Fibroblast of lung (primary cell): ENCODE measurements at places on chromosomes 5 and 9.

GRCh38 chr9:124685217-124685616, 85.9 kb downstream of the NR6A1 start:
- peak; percentile 38 for DNase-seq

DNA sequence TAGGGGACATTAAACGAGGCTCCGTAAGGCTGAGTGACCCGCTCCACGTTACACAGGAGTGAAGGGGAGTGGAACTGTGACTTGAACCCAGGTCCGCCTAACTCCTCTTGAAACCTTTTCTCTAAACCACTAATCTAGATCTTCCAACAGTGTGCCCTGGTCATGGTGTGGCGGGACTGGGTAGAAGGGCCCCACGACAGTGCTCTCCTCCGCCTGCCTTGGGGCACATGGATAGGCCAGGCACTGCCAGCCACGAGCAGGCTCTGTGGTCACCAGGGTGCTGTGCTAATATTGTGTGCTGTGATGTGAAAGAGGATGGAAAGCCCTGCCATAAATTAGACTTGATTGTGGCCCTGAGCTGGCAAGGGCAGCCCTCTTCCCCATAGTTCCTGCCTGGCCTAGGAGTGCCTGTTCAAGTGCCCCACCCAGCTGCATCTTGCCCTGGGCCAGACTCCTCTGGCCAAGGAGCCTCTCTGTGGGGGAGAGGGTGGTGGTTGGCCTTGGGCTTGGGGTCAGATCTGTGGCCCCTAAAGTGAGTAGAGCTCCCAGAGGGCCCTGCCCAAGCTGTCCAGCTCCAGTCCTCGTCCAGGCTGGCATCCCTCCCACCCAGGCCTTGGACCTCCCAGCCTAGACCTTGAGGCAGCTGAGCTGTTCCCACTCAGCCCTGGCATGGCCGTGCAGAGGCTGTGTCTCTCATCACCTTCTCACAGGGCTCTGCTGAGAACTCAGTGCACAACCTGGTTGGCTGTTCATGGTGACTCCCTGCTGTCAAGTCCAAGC, 67.8 kb upstream of the TBC1D2 start:
- DNase-seq = no peak

DNA sequence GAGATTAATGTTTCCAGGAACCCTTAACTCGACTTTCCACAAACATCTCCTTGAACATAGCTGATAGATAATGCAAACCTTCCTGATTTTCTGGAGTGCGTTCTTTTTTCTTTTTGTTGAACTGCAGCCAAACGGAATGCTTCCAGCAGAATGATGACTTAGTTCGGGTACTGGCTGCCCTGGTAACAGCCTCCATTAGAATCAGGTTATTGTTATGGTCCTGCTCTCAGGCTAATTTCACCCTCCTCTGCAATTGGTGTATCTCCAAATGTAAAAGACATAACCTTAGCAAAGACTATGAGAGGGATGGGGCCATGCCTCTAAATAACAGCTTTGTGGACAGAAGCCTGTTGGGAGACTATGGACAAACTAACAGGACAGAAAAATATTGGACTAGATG, 116.5 kb downstream of the PDE4D start:
- DNase-seq = no peak

DNA sequence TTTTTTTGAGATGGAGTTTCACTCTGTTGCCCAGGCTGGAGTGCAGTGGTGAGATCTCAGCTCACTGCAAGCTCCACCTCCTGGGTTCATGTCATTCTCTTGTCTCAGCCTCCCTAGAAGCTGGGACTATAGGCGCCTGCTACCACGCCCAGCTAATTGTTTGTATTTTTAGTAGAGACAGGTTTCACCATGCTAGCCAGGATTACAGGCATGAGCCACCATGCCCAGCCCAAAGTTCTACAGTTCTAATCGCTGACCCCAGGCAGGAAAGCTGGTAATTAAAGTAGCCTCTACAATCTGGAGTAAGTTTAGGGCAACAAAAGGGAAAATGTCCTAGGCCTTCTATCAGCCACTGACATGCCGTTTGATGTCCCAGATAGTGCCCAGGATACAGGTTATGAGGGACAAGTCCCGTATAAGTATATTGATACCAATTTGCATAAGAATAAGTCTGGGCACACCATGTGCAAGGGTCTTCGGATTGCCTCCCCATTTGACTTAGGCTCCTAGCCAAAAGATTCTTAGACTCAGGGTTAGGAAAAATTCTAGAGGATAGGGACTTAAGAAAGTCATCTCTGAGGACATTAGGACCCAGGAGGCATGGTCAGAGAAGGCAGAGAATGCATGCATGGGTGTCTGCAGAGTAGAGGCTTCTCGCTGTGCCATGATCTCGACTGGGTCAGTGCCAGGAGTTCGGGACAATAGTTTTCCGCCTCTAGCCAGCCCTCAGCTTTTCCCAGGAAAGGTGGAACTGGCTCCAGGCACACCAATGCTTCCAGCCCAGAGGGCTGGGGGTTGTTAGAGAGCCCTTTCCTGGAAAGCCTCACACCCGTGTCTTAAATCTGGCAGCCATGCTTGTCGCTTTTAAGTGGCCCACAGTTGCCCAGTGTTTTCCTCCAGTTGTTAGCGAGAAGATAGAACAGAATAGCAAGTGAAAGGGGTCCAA, 1111.1 kb downstream of the TAF11L14 start:
- no peak for DNase-seq

- no peak for DNase-seq
Measured at GRCh38 chr5:170426149-170426767, 37.1 kb upstream of the KCNMB1 start.

GRCh38 chr5:123517476-123517875, 5.5 kb downstream of the CSNK1G3 start:
- no peak for DNase-seq

- no peak for DNase-seq
Measured at GRCh38 chr5:149901511-149901910, 43.1 kb downstream of the PDE6A start.

GRCh38 chr5:16616536-16617273, at the start of gene RETREG1:
TSS of gene RETREG1 (minus strand) at chr5:16616997. CDS start at chr5:16616971, 26 bp downstream.
- DNase-seq = peak; percentile 29

DNA sequence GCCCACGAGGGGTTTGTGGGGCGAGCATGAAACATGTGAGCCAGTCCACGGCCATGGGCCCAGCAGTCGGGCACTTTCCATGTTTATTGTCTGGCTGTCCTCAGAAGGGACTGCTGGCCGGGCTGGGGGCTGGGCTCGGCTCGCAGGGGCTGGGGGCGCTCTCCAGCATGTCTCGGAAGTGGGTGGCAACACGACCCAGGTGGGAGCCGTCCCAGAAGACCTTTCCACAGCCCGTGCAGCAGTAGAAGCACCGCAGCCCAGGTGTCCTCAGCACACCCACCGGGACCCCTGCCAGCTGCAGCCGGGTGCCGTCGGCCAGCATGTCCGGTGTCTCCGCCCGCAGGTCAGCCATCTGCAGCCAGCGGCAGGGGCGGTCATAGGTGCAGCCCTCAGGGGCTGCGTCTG, 4.8 kb upstream of the NRARP start:
- DNase-seq = no peak

DNA sequence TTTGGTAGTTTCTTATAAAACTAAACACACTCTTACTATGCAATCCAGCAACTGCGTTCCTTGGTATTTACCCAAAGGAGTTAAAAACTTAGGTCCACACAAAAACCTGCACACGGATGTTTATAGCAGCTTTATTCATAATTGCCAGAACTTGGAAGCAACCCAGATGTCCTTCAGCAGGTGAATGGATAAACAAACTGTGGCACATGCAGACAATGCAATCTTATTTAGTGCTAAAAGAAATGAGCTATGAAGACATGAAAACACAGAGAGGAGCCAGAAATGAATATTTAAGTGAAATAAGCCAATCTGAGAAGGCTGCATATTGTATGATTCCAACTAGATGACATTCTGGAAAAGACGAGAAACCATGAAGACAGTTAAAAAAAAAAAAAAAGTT, 10.7 kb downstream of the WNK2 start:
- no peak for DNase-seq

DNA sequence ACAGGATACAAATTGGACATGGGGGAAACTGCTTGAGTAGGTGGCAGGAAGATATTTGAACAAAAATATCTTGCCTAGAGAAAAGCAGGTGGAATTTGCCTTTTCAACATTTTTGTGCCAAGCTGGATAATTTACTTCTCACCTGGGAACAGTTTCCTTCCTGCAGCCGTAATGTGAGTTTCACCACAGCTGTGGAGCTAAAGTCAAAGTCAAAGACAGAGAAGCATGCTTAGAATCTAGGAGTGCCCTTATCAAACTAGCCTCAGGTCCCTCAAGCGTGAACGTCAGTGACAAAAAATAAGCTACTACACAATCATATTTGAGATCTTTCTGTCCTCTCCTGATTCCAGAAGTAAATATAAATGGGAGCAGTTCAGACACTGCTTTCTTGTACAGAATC, 588.9 kb downstream of the MAT2B start:
- no peak for DNase-seq

DNA sequence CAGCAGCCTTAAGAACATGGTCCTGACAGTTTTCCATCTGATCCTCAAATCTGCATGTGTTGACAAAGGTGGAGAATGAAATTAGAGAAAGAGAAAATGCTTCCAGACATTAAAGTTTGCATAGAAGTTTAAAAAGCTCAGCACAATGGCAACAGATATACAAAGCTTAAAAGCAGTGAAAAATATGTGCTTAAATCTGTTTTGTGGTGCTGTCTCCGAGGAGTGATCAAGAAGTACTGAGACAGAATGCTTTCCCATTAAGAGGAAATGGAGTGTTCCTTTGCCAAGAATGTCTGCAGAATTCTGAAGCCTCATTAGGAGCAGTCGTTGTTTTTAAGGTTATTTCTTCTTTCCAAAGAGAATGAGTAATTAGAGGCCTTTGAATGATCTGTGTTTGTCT, 131.4 kb downstream of the MCTP1 start:
- DNase-seq = peak; percentile 11

DNA sequence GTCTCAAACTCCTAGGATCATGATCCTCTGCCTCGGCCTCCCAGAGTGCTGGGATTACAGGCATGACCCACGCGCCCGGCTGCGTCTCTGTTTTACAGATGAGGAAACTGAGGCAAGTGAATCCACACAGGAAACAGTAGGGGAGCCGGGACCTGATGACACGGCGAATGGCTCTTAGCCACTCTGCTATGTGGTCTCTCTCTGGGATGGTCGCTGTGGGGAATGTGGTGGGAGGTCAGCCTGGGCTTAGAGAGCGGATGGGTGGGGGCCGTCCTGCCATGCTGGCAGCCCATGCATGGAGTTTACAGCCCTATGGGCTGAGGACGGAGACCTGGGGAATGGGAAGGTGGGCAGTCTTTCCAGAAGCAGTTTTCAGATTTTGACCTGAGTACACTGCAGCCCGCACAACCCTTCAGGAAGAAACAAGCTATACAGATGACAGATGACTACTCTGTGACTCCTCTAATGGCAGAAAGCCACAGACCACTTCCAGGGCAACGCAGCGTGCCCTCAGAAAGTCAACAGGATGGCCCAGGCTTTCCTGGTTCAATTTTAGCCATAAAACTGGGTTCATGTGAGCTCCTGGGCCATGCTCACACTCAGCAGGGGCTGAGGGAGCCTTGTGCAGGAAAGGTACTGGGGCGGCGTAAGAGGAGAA, 136.1 kb upstream of the RAPGEF1 start:
- DNase-seq = peak; percentile 32

DNA sequence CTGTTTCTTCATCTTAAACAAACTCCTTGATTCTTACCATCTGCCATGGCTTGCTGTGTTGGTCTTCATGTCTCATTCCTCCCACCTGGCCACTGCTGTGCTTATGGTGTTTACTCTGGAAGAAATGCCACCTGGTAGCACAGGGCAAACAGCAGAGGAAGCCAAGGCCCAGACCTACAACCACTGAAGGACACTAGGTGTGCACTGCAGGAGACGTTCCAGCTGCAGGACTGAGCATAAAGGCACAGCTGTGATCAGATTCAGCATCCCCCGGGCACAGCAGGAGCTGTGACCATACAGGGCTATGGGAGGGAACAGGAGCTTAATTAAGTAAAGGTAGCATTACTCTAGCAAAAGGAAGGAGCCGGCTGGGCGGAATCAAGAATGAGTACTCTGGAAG, 12.6 kb upstream of the GNAQ start:
- DNase-seq = no peak

- no peak for DNase-seq
Measured at GRCh38 chr5:178223196-178223773, 9.3 kb downstream of the PHYKPL start.

DNA sequence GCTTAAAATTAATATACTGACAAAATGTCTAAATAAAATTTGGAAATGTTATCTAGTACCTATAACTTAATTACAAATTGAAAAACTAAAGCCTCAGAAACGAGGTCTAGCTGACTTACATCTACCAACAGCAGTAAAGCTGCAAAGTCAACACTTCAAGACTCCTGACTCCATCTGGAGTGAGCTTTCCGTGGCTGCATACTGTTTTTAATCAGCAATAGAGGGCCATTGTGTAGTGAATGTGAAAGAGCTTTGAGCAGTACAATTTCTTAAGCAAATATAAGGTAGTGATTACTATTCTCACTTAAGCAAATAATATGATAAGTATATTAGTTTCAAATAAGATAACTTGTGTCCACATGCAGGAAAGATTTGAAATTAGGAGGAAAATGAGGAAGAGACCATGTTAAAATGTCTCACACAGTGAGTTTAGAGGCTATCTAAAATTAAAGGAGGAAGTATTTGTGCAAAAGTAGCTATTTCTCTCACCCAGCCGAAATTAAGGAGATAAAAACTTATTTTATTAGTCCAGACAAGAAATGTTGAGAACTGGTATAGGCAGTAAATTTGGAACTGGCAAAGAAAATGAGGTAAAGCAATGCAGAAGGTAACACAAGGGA, 6.4 kb downstream of the SPINK6 start:
- DNase-seq = no peak

GRCh38 chr9:88523056-88523455, 11.9 kb upstream of the NXNL2 start:
- DNase-seq = no peak

GRCh38 chr5:107376546-107377276, 294.0 kb downstream of the EFNA5 start:
- peak; percentile 78 for DNase-seq

- no peak for DNase-seq
Measured at GRCh38 chr5:33604503-33604902, 163.7 kb downstream of the TARS1 start.

- peak; percentile 16 for DNase-seq
Measured at GRCh38 chr9:70510157-70510770, 95.8 kb upstream of the KLF9 start.

GRCh38 chr5:91272858-91273257, 110.3 kb downstream of the ARRDC3 start:
- DNase-seq = no peak

GRCh38 chr5:87898574-87898973, 370.1 kb downstream of the TMEM161B start:
- no peak for DNase-seq

DNA sequence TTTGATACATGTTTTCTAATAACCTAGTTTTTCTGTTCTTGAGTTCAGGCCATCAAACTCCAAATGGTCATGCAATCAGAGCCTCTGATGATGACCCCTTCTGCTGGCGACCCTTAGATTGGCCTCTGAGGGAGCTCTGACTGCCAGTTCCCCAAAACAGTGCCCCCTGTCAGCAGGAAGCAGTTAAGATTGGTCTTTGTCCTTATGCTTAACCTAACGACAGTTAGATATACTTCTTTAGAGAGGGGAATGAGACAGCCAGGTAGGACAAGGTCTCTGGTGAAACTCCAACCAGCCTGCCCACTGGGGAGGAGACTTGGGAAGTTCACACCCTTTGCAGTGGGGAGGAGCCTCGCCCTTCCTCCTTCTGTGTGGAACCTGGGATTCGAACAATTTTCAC, 390.4 kb upstream of the KIF2A start:
- DNase-seq = no peak

GRCh38 chr9:98380065-98380681, 124.7 kb upstream of the TBC1D2 start:
- DNase-seq = peak; percentile 52
